Lung (tissue), 17 donors: ENCODE measurements at places on chromosomes 2 and 18. TPM values are rescaled to one million over a fixed set of nuclear protein-coding genes. Genes with fewer than 3 reads are reported as not detected.

DNA sequence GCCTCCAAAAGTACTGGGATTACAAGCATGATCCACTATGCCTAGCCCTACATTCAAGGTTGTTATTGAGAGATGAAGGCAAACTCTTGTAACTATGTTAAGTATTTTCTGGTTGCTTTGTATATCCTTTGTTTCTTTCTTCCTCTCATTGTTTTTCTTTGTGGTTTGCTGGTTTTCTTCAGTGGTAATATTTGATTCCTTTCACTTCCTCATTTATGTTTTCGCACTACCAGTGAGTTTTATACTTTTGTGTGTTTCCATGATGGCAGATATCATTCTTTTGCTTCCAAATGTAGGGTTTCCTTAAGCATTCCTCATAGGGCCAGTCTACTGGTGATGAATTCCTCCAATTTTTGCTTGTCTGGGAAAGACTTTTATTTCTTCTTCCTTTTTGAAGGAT, 90.2 kb downstream of the NCK2 start:
- no peak for DNase-seq

The PPP4R3B gene
- 132 TPM for total RNA-seq

- peak; percentile 90 for DNase-seq
Measured at GRCh38 chr2:224381521-224382279, 20.2 kb downstream of the FAM124B start.

The SH2D6 gene
- total RNA-seq: 0.37 TPM

The OXER1 gene
- total RNA-seq: 1.7 TPM

The TRIM43 gene
- not detected for total RNA-seq
